NCI-H1092 (cell line): ENCODE measurements at places on chromosomes 7 and 10.

GRCh38 chr7:158097453-158098124, 490.0 kb downstream of the PTPRN2 start:
- no peak for DNase-seq

DNA sequence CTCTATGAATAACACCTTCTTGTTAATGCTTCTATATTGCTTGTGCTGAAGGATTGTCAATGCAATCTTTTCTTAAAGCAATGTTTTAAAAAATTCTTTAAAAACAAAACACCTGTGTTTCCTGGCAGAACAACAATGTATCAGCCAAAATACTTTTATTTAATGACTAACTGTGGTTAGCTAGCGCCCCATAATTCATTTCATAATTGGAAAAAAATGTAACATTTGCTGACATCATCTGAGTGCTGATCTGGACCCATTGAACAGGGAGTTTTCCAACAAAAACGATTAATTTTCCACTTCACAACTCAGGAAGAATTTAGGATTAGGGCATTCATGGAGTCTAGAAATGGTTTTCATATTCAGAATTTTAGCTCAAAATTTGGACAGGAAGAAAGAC, 137.6 kb upstream of the CDK6 start:
- no peak for DNase-seq

DNA sequence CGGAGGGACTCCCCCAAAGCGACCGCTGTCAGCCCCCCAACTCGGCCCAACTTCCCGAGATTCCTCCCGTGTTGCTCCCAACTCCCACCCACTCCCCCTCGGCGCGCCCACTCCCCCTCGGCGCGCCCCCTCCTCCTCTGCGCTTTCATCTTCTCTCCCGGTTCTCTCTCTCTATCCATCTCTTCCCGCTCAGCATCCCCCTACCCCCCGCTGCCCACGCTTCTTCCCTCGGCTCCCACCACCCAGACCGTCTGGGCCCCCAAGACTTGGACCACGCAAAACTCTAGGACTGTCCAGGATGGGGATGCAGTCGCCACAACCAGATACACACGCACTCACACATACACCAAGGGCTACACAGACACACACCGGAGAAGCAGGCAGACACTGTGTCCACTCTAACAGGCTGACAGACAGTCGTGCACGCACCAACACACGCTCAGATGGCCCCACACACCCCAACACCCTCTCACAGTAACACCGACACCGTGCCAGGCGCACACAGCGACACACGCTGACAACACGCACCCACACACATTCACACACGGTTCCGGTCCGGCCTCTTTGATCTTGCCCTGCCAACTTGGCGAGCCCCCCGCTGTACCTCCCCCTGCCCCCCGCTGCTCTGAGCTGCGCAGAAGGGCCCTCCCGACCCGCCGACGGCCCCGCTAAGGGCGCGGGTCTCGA, 1.1 kb downstream of the GRID1 start:
- DNase-seq, result no peak

DNA sequence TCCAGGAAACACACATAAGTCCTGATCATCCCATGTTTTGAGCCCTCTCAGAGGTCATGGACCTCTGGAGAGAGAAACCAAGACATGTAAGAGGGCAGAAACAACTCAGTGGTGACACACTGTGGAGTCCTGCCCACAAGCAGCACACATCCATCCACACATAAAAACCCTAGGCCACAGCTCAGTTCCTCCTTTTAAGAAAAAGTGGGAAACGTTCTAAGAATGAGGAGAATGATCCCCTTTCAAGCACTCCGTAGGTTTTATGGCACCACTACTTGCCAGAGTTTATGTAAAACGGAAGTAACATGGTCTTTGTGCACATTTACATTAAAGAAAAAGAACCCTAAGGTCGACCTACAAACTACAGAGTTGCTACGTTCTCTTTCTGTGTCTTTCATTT, 19.9 kb downstream of the ATAD1 start:
- DNase-seq, result no peak

DNA sequence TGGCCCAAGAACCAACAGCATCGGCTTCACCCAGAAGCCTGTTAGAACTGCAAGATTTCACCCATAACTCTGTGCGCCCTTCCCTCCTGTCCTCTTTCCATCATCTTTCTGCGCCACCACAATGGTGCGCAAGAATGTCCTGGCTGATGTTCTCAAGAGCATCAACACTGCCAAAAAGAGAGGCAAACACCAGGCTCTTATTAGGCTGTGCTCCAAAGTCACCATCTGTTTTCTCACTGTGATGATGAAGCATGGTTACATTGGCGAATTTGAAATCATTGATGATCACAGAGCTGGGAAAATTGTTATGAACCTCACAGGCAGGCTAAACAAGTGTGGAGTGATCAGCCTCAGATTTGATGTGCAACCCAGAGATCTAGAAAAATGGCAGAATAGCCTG, 115.2 kb upstream of the FGFR2 start:
- DNase-seq, result no peak

- no peak for DNase-seq
Observed at GRCh38 chr10:69321865-69322264, 43.6 kb downstream of the HK1 start.

GRCh38 chr10:79293841-79294581, 53.3 kb upstream of the PPIF start:
- no peak for DNase-seq

DNA sequence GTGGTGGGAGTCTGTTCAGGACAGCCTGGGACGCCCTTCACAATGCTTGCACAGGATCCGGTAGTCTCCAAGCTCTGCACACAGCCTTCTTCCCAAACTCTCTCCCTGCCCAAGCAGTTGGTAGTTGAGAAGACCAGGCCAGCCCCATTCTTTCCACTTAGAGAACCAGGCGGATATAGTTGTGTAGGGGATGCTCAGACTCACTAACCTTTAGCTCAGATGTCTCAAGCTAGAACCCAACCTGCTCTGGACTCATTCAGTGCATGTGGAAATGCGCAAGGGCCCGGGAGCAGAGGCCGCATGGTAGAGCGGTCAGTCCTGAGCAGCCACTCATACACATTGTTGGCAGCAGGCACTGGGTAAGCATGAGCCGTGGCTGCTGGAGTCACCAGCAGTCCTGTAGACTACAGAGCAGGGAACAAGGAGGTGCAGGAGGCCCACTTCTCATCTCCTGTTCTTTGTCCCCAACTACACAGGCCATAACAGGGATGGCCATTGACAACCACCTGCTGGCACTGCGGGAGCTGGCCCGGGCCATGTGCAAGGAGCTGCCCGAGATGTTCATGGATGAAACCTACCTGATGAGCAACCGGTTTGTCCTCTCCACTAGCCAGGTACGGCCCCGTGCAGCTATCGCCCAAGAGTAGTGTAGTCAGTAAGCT, 17.2 kb upstream of the C10orf53 start:
- DNase-seq, result no peak

- DNase-seq, result no peak
Observed at GRCh38 chr7:131570401-131570800, 14.0 kb upstream of the PODXL start.

DNA sequence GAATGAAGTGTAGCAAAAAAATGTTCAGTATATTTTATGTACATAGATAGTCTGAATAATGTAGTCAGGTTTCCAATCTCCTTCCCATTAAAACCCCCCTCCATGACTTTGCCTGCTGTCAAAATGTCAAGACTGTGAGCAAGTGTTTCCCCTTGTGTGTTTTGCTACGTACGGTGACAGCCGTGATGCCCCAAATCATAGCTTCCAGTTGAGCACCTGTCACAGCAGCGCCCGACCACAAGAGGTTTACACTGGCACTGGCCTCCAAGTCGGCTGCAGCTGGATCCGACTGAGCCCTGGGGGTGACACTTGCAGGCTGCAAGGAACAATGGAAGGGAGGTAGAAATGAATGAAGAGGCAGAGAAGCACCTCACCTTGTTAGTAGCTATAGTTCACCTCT, 62.3 kb downstream of the LAMB4 start:
- DNase-seq, result peak; percentile 60

- no peak for DNase-seq
Observed at GRCh38 chr10:86730227-86730626, 26.2 kb upstream of the BMPR1A start.

- DNase-seq, result no peak
Observed at GRCh38 chr10:132203256-132204077, 16.7 kb downstream of the DPYSL4 start.

GRCh38 chr7:101634196-101634717, 5.2 kb upstream of the MYL10 start:
- DNase-seq, result no peak

DNA sequence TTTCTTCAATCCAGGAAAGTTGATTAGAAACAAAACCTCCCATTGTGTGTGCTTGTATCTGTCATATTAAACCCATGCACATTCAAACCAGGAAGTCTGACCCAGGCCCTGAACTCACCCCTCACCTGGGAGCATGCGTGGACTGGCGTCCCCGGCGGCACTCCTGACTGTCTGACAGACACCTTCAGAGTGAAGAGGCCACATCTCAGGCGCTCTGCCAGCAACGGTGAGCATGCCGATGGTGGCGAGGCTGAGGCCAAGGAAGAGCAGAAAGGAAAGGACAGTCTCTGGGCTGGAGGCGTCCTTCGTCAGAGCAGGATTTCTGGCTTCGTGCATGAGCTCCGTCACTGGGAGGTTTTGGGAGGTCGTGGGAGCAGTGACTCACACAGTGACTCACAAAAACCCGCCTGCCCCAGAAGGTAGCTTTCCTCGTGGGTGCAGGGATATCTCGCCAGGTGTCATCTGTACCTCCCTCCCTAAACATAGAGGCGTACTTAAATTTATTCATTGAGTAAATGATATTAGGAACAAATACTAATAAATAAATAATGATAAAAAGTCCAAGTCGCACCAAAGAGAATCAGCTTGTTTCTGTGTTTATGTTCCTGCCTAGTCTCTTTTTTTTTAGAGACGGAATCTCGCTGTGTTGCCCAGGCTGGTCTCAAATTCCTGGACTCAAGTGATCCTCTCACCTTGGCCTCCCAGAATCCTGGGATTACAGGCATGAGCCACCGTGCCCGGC, 13.5 kb downstream of the IQCE start:
- DNase-seq, result no peak

GRCh38 chr7:68770649-68771048, 827.6 kb upstream of the AUTS2 start:
- DNase-seq, result peak; percentile 73

DNA sequence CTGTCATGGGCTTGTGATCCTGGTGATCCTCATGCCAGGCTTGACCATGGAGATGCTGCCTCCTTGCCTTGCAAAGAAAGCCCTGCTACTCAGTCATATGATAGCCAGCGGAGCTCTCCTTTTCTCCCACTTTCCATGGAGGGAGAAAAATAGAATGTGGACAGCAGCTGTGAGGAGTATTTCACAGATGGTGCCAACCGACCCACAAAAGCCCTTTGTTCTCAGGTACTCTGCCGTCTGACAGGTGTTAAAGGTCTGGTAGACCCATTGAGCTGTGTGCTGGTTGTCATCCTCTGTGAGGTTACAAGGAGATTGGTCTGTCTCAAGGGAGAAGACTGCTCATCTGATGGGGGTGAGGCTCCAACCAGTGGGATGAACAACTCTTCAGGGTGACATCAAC, 29.5 kb upstream of the COBL start:
- peak; percentile 70 for DNase-seq

DNA sequence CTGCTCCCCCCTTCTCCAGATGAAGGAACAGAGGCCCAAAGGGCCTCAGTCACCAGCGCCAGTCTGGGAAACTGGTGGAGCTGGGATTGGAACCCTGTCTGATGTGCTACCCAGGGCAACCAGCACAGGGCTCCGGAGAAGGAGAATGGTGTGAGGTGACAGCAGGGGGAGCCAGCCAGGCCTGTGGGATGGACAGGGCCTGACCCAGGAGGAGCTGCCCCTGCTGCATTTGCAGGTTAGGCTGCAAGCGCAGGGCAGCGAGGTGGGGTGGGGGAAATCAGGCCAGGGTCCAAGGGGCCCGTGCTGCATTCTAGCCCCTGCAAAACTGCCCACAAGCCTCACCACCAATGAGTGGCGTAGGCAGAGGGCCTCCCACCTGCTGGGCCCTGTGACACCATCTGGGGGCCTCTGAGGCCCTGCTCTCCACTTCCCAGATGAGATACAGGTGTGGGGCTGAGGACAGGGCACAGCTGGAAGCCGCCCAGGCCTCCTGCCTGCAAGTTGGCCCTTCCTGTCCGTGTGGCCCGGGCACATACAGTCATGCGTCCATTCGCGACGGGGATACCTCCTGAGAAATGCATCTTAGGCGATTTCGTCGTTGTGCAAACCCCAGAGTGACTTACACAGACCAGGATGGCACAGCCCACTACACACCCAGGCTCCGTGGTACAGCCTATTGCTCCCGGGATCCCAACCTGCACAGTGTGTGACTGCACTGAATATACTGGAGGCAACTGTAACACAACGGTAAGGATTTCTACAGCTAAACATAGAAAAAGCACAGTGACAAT, 45.3 kb downstream of the RASGEF1A start:
- no peak for DNase-seq

DNA sequence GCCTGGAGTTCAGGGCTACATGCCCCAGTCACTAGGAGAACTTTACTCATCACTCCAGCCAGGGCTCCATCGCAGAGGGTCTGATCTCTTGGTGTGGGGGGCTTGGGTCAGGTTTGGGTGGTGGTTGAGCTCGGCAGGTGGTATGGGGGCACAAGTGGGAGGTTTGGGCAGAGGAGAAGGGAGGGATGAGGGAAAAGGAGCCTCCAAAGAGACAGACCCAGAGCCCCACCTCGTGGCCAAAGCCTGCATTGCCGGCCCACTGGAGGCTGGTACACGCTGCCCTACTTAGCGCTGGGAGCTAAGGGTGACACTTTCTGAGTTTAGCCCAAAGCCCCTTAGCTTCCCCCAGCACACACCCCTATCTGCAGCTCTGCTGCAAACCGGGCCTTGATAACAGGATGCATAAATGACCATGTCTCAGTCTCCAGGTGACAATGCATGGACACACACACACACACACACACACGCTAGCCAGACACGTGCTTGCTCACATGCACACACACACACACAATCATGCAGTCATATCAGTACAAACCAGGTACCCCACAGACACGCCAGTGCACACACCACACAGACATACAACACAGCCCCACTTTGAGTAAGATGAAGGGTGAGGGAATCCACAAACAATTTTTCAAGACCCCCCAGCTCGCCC, 14.7 kb downstream of the LZTS2 start:
- no peak for DNase-seq

DNA sequence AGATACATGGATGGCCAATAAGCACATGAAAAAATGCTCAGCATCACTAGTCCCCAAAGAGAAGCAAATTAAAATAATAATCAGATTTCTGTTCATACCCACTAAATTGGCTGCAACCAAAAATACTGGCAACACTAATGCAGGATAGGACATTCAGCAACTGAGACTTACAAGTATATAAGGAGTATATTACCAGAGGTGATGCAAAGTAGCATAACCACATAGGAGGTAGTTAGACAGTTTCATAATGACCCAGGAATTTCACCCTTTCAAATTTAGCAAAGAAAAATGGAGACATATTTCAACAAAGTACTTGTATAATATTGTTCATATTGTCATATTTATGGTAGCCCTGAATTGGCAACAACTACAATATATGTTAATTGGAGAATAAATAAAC, 727.8 kb downstream of the GRID1 start:
- no peak for DNase-seq

GRCh38 chr7:21948887-21949540, 3.3 kb upstream of the CDCA7L start:
- no peak for DNase-seq
